ENCODE measurements at places on chromosomes 7 and 10.
A peak's percentile ranks its signal among the peaks of the same experiment; 100 is the strongest.

- DNase-seq = no peak
Observed at GRCh38 chr10:123911866-123912265, 20.3 kb upstream of the CPXM2 start.

DNA sequence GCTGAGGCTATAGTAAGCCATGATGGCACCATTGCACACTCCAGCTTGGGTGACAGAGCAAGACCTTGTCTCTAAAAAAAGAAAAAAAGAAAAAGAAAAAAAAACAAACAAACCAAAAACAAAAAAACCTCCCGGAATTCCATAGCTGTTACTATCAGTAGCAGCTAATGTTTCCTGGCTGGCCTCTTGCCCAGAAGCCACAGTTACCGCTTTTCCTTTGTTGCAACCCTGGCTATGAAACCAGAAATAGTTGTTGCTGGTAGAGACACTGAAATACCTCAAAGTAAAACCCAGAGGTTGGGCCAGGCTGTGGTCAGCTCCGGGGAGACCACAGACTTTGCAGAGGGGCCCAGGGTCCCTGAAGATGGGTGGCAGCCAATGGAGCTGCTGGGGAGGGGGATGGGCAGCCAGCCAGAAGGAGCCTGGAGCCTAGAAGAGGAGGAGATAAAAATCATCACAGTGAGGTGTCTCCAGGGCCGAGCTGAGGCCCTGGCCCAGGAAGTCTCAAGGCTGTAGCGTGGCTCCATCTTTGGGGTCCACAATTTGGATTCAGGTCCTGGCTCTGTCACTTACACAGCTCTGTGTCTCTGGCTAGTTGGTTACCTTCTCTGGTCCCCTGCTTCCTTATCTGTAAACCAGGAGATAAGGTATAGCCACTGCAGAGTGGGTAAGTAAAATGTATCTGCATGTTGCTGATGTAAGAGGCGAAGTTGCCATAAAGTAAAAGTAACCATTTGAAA lies 3.4 kb upstream of the CHST12 start:
- DNase-seq = peak; percentile 64

DNA sequence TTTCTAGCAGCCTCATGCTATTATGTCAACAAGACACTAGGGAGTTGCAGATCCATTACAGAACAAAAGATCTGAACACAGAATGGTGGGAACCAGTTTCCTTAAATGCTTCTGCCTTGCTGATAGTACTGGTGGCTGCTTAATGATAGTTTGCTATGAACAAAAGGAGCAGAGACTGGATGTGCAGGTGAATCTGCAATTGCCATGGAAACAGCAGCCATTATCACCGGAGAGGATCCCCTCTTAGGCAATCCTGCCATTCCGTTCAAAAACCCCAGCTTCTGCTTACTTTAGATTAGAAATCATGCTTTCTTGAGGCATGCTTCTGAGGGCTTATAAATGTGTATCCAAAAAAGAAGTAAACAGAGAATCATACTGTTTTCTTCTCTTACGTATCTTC lies 80.0 kb upstream of the PRKAR2B start:
- no peak for DNase-seq

DNA sequence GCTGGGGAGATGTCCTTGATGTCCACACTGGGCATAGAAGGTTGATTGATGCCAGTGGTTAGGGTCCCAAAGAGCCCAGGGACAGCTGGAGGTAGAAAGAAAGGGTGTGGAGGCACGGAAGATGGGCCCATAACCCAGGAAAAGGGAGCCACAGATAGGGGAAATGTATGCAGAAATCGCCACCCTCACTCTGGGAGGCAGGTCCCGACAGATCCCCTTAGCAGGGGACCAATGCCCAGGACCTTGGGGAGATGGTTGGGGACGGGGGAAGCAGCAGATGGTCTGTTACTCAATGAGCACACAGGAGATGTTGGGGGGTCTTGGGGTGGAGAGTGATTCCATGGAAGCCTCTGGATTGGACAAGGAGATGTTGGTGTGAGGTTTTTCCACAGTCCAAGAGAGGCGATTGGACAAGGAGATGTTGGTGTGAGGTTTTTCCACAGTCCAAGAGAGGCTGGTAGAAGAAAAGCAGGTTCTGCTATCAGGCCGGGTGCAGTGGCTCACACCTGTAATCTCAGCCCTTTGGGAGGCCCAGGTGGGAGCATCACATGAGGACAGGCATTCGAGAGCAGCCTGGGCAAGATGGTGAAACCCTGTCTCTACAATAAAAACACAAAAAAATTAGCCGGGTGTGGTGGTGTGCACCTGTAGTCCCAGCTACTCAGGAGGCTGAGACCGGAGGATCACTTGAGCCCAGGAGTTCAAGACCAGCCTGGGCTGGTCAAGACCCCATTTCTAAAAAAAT lies 7.0 kb upstream of the PPP1R35 start:
- no peak for DNase-seq

GRCh38 chr7:15720849-15721471 lies 34.5 kb upstream of the MEOX2 start:
- DNase-seq = peak; percentile 33

- no peak for DNase-seq
Observed at GRCh38 chr10:100894589-100895294, 18.0 kb upstream of the SLF2 start.

- DNase-seq = no peak
Observed at GRCh38 chr7:2387897-2388636, 15.3 kb upstream of the CHST12 start.

- no peak for DNase-seq
Observed at GRCh38 chr10:74289951-74290350, 138.9 kb downstream of the ADK start.

- no peak for DNase-seq
Observed at GRCh38 chr7:83824214-83824613, 175.3 kb upstream of the SEMA3E start.

- DNase-seq = no peak
Observed at GRCh38 chr7:134622303-134622995, 24.2 kb upstream of the BPGM start.

DNA sequence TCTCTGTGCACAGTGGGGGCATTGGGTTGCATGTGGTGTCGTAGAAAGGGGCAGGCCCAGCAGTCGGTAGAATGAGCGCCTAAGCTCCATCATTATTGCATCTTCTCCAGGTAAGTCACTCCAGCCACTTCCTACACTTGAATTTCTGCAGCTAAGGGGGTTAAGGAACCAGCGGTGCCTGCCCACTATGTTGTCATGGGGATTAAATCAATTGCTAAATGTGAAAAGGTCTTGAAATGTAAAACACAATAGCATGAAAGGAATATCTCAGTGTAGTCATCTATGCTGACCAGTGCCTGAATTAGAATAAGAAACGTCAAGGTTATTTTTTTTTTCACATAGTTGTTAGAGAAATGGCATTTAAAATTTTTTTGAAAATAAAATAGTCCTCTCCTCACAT lies 15.2 kb upstream of the CELF2 start:
- DNase-seq = no peak

DNA sequence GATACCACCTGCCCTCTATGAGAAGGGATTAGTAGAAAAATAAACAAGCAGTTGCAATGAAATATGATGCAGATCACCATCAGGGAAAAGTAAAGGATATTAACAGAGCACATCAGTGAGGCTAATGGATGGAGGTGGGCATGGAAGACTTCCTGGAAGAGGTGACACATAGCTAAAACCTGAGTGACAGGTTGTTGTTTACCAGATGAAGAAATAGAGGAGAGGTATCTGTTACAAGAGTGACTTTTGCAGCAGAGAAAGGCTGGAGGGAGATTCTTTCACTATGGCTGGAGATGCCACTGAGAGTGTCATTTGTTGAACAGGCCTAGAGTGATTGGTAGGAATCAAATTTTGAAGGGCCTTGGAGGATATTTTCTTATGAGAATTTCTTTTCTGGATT lies 646.2 kb downstream of the GATA3 start:
- DNase-seq = no peak

GRCh38 chr7:116228241-116228640 lies 17.9 kb downstream of the TES start:
- DNase-seq = no peak

GRCh38 chr7:96495751-96496216 lies 173.9 kb upstream of the SLC25A13 start:
- DNase-seq = no peak

- no peak for DNase-seq
Observed at GRCh38 chr10:6053816-6054631, 8.1 kb downstream of the IL2RA start.

DNA sequence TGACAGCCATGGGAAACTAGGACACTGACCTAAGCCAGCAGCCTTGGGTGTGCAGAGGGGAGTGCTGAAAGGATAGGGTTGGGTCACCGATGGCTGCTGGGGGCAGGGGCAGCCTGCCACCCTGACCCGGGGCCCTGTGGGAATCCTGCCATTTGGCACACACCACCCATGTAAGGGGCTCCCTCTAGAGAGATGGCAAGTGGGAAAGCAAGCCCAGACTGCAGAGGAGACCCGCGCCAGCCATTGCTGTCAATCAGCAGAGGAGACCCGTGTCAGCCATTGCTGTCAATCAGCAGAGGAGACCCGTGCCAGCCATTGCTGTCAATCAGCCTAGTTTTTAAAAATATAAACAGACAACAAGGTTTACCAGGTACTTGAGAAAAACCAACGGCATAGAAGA lies 27.4 kb upstream of the PRKAG2 start:
- DNase-seq = no peak

DNA sequence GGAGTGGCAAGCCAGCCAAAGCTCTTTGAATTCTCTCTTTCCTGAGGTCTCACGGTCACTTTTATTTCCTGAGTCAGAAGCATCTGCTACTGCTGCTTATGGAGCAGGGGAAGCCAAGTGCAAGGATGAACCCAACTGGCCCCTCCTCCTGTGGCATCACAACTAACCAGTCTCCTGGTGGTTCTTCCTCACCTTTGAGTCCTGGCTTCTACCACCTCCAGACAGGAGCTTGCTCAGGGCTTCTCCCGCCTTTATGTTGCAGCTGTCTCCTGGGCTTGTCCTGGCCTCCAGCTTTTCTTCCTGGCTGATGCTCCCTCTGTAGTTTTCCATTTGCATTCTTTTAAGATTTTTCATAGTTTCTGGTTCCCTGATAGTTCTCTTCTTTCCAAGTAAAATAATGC lies 349.7 kb upstream of the NRP1 start:
- no peak for DNase-seq

GRCh38 chr10:133391761-133392518 lies 2.0 kb upstream of the MTG1 start:
- DNase-seq = no peak

- no peak for DNase-seq
Observed at GRCh38 chr10:87702973-87703294, 43.3 kb downstream of the PAPSS2 start.

DNA sequence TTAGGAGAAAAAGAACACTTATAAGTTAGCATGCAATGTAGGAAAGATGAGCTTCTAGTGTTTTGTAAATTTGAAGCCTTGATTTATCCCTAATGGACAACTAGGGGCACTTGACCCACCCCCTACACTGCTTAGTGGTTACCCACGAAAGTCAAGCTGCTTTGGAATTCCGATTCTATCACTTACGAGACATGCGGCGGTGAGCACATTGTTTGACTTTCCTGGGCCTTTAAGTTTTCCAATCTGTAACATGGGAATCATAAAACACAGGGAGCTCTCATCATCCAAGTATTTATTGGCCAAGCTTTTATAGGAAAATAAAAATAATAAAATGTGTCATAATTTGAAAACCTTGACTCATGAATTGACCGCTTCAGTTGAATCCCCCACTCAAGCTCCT lies 78.7 kb upstream of the PDK4 start:
- DNase-seq = no peak

GRCh38 chr7:44849259-44849884 lies 1.5 kb upstream of the H2AZ2 start:
- DNase-seq = no peak

DNA sequence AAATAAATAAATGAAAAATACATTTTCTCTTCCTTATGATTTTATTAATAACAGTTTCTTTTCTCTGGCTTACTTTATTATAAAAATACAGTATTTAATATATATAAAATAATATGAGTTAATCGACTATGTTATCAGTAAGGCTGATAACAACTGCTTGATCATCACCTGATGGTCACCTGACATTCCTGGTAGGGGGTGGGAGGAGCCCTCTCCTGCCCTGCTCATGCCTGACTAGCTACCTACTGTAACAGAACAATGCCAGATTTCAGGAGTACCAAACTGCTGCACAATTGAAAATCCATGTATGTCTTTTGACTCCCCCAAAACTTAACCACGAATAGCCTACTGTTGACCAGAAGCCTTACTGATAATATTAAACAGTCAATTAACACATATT lies 1.3 kb upstream of the APBB1IP start:
- DNase-seq = no peak

DNA sequence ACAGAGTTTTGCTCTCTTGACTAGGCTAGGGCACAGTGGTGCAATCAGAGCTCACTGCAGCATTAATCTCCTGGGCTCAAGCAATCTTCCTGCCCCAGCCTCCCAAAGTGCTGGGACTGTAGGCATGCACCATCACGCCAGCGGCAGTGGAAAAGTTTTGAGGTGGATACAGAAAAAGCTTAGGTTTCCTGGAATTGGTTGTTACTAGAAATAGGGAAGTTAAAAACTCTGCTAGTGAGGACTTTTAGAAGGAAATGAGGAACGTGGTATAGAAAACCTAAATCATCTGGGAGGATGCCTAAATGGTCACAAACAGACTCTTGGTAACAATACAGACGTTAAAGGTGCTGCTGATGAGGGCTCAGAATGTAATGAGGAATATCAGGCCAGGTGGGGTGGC lies 10.9 kb upstream of the SNX8 start:
- no peak for DNase-seq

DNA sequence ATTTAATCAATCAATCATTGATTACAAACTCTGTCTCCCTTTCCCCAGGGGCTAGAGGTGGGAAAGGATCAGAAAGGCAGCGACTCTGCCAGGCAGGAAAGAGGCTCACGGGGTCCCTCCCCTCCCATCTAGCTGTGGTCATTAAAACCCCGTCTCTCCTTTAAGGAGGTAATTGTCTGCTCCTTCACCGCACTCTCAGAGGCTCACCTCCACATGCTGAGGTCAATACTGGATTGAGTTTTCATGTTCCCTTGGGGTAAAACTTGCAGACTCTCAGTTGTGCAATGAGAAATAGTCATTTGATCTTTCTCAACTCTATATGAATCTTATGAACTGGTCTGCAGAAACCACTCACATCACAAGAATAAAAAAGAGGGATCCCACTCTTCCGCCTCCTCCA lies 368.8 kb downstream of the ADRA2A start:
- DNase-seq = no peak

GRCh38 chr10:47012214-47012613 lies 101.0 kb downstream of the PTPN20 start:
- DNase-seq = no peak

GRCh38 chr7:2962865-2963264 lies 80.8 kb downstream of the CARD11 start:
- DNase-seq = no peak

DNA sequence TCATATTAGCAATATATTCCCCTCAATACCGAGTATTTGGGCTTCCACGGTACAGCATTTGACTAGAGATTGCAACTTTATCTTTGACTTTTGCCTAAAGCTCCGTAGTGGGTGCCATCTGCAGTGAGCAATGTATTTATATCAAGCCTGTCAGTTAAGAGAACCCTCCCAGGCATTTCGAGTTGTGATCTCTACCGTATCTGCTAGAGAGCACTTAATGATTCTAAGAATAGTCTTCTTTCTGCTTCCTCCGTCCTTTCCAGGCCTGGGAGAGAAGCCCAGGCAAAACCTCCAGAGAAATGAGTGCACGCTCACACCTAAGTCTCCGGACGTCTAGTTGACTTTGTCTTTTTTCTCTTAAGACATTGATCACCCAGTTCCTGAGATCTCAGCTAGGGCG lies 210.6 kb downstream of the KLF6 start:
- no peak for DNase-seq
